ENCODE measurements at places on chromosomes 3 and 15. TPM values are rescaled to one million over a fixed set of nuclear protein-coding genes. Genes with fewer than 3 reads are reported as not detected.

LRRC31 gene
- total RNA-seq = not detected

- no peak for DNase-seq
Observed at GRCh38 chr15:92277776-92278175, 115.9 kb upstream of the ST8SIA2 start.

HACL1 gene
- 13.2 TPM for total RNA-seq

- DNase-seq = no peak
Observed at GRCh38 chr3:17125738-17126442, 241.1 kb downstream of the PLCL2 start.

DNA sequence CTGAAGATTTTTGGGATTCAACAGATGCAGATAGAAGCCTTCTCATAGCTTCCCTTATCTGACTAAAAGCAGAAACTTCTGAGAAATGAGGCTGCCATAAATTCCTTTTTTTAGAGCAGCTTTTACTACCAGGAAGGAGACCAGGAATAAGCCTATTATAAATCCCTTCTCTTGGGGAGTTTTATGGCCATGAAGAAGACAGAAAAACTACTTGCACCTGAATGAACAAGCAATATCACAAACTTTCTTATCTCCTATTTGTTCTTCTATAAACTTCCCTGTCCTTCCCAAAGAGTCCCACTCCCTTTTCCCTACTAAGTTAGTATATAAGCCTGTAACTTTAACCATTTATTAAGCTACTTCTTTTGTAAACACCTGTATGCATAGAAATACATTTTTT is 603.1 kb downstream of the NSUN3 start:
- no peak for DNase-seq

DNA sequence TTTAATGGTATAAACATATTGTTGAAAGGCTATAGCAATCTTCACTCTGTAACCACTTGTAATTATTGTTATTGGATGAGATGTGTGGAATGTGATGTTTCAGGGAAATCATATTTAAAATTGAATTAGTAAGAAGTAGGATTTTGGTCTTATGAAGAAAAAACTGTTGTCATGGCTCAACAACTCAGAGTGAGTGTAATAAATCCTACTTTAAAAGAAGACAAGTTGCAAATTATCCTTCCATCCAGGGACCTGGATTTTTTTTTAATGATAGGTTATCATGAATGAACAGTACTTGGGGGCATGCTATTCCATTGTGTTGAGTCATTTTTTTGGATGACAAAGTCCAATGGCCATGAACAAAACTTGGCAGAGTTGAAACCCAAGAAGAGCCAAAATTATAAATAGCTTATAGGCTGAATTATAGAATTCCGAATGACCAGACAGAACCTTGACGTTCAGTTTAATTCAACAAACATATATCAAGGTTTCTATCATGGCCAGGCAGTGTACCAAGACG is 625.5 kb upstream of the ZNF717 start:
- no peak for DNase-seq

GRCh38 chr3:61733876-61734275 is 172.5 kb downstream of the PTPRG start:
- no peak for DNase-seq

GRCh38 chr3:139287557-139287956 is 56.3 kb upstream of the MRPS22 start:
- no peak for DNase-seq

DNA sequence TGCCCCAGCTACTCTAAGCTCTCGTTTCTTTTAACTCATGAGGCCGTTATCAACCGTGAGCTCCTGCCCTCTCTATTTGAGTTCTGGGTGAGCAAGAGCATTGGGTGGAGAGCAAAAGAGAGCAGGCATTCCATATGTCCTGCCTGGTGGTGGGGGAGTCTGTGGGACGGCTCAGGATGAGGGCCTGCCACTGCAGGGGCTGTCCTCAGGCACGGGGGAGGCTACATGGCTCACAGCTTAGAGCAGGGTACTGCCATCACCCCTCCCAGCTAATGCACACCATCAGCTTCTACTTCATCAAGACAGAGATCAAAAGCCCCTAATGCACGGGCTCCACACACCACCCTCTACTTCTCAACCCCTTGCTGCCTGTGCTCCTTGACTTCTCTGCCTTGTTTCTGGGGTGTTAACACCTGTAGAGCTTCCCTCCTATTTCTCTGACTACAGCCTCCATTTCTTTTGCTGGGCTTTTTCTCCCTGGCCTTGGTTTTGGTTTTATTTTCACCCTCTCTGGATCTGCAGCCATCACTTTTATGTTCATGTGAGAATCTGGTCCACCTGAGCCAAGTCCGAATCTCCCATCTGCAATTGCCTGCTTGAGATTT is 114.1 kb downstream of the ALDH1A2 start:
- no peak for DNase-seq

NEK10 gene
- total RNA-seq = 6.1 TPM

CDC25A gene
- 0.94 TPM for total RNA-seq

DNA sequence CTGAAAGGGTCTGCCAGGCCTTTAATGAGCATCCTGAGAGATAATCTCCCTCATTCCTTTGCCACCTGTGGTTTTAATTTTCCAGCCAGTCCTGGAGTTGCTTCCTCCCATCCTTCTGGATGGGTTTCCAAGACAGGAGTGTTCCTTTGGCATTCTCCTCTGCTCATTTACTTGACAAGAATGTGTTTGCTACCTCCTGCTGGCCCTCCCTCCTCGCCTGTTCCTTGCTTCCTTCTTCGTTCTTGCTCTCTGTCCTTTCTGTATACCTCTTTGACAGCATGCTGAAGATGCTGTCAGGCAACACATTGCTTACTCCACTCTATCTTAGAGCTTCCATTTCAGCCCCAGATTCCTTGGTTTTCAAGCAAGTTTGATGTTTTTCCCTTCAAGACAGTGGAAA is 46.0 kb downstream of the ERC2 start:
- no peak for DNase-seq

GRCh38 chr3:152610622-152611021 is 224.3 kb upstream of the P2RY1 start:
- no peak for DNase-seq

NUP210 gene
- total RNA-seq = 2.8 TPM

TTLL13 gene
- not detected for total RNA-seq

DNA sequence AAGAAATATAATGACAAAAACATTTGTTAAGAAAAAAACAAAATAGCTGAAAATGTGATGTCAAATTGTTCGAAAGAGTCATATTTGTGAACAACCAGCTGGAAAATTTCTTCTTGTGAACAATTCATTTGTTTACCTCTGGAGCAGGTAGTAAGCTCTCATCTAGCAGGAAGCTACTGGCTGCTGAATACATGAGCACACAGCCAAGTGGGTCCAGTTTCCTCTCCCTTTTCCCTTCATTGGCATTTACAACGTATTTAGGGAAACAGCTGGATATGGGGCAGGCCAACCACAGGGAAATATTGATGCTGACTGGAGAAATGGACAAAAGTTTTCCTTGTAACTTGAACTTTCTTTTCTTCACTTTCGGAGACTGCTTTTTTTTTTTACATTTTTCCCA is 1354.7 kb upstream of the EPHA6 start:
- DNase-seq = no peak

GRCh38 chr15:49530092-49530491 is 90.5 kb downstream of the FAM227B start:
- DNase-seq = no peak

WDR49 gene
- total RNA-seq = 7.9 TPM

TAGLN3 gene
- not detected for total RNA-seq

DNA sequence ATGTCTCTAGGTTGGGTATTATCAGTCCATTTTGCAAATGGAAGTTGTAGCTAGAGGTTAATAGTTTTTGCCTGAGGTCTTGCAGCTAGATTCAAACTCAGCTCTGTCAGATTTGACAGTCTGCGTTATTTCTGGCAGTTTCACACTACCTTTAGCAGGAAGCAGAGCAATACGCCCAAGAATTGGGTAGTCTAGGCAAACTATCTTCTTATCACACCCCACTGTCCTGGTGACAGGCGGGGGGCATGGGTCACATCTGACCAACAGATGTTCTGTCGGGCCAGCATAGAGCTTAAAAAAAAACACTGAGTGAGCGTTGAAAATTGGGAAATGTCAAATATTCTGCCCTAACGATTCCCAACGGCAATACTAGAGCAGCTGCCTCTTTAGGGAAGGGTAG is 5.7 kb downstream of the GPR160 start:
- no peak for DNase-seq

FSIP1 gene
- 0.50 TPM for total RNA-seq

DNA sequence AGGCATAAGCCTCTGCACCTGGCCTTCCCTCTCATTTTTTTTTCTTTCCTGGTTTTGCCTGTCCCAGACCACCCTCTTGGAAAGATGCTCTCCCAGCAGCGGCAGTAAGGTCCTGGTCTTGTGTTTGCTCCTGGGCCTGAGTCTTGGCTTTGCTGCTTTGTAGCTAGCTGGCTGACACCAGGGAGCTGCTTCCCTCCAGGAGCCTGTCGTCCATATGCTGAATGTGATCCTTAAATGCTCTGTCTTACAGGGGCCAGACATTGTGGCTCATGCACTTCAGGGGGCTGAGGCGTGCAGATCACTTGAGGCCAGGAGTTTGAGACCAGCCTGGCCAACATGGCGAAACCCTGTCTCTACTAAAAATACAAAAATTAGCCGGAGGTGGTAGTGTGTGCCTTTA is 17.2 kb downstream of the FLNB start:
- DNase-seq = no peak

DNA sequence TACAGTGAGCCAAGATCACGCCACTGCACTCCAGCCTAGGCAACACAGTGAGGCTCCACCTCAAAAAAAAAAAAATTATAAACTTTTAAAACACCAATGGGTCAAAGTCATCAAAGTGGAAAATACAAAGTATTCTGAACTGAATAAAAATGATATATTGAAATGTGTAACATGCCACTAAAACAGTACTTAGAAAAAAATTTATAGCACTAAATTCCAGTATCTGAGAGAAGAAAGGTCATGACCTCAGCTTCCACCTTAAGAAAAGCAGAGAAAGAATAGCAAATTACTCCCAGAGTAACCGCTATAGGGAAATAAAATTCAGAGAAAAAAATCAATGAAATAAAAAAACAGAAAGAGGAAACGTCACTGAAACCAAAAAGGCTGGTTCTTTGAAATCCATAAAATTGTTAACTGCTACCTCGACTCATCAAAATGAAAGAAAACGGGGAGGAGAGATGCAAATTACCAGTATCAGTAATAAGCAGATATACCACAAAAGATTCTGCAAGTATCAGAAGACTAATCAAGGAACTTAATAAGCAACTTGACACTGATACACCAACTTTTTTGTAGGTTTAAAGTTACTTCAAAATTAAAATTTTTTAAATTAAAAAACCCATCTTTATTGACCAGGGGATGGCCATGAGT is 20.8 kb downstream of the ATP13A3 start:
- DNase-seq = no peak

- DNase-seq = no peak
Observed at GRCh38 chr3:142211034-142211433, 14.4 kb downstream of the GK5 start.

KCNAB1 gene
- 2.6 TPM for total RNA-seq

ST8SIA2 gene
- total RNA-seq = 0.24 TPM

DNA sequence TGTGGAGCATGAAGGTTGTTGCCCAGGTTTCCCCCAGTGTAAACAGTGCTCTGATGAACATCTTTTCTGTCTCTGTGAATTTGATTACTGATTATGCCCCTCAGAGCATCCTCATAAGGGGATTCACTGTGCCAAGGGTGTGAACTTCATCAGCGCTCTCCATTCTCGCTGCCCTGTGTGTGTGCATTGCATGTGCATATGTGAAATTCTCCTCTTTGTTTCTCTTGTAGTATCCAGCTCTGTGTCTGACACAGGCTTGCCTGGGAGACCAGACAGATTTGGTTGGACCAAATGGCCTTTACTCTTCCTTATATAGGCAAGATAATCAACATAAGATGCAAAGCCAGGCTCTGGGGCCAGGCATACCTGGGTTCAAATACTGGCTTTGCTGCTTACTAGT is 21.9 kb downstream of the CACNA2D3 start:
- no peak for DNase-seq

- DNase-seq = no peak
Observed at GRCh38 chr15:68416158-68416535, 15.8 kb downstream of the ITGA11 start.

GOLGA6L7 gene
- total RNA-seq = not detected

DNA sequence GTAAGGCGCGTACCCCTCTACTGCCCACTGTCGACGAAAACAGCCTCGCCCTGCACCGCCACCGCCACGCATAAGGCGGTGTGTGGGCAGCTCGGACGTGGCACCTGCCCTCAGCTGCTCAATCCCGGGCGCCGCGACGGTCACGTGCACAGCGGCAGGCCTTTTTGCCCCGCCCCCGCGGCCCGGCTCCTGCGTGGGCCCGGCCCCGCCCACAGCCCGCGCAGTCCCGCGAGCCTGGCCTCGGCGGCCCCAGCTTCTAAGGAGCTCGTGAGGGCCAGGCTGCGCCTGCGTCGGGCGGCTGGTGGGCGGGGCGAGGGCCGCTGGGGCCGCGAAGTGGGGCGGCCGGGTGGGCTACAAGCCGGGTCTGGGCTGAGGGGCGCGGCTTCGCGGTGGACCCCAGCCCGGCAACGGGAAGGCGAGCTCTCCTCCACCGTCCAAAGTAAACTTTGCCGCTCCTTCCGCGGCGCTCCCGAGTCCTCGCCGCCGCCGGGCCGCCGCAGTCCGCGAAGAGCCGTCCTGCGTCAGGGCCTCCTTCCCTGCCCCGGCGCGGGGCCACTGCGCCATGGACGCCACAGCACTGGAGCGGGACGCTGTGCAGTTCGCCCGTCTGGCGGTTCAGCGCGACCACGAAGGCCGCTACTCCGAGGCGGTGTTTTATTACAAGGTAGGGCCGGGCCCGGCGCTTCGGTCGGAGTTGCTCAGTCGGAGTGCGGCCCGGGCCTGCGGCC is at the start of gene CAPN7:
Gene CAPN7 (plus strand): TSS at position 313 of the 728 bp plus-strand sequence. CDS start 250 bp downstream, at position 563.
- DNase-seq = peak; percentile 97

EIF1B gene
- 194 TPM for total RNA-seq
